ENCODE measurements at places on chromosomes 4 and X. TPM values are rescaled to one million over a fixed set of nuclear protein-coding genes. Genes with fewer than 3 reads are reported as not detected.

SHOX gene
- not detected for total RNA-seq

PAGE5 gene
- not detected for total RNA-seq

PPP1R2C gene
- total RNA-seq: not detected

SSX4B gene
- total RNA-seq: not detected

ALPK1 gene
- 1.2 TPM for total RNA-seq

TSPAN7 gene
- total RNA-seq: 9.2 TPM

FGFR3 gene
- 2.4 TPM for total RNA-seq

ADGRL3 gene
- total RNA-seq: 0.13 TPM

NOX1 gene
- total RNA-seq: not detected

TLR8 gene
- total RNA-seq: not detected

SYP gene
- total RNA-seq: 0.13 TPM

TRAM1L1 gene
- total RNA-seq: 0.51 TPM

SPATA18 gene
- total RNA-seq: 1.9 TPM

CLCN4 gene
- 6.3 TPM for total RNA-seq
